Hypothalamus (tissue), 51 donors: ENCODE measurements at places on chromosomes 12 and 14.

GRCh38 chr12:12689647-12690300, 6.2 kb downstream of the GPR19 start:
- no peak for DNase-seq

DNA sequence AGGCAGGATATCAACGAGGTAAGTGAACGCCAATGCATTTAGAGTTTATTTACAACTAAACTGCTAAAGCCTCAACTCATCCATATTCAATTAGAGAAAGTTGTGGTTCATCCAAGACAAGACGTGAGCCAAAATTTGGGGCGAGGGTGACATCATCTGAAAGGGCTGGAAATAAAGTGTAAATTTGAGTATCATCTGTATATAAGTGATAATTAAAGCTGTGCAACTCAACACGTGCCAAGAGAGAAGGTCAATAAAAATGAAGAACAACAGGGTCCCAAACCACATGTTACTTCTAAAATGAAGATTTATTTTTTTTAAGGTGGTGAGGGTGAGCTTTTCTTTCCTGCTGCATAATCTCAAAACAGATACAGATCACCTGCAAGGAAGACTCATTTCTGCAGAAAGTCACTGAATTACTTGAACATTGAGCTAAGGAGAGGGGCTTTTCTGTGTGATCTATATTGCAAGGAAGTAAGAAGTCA, 203.6 kb downstream of the EFCAB11 start:
- DNase-seq = no peak

DNA sequence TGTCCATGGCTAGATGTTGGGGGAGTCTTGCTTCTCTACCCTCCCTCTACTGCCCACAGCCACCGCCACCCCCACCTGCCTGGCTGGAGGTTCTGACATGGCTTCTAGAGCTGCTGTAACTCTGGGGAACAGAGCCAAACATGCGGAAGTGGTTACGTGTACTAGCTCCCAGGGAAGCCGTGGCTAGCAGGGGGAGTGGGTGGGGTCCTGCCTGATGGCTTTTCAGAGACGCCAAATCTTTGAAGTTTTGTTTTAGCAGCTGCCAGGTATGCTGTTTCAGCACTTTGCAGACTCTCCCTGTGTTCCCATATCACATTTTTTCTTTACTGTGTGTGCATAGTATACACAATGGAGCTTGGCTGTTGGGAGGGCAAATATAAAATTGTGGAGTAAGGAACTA, 150.3 kb downstream of the TGFB3 start:
- DNase-seq = no peak

DNA sequence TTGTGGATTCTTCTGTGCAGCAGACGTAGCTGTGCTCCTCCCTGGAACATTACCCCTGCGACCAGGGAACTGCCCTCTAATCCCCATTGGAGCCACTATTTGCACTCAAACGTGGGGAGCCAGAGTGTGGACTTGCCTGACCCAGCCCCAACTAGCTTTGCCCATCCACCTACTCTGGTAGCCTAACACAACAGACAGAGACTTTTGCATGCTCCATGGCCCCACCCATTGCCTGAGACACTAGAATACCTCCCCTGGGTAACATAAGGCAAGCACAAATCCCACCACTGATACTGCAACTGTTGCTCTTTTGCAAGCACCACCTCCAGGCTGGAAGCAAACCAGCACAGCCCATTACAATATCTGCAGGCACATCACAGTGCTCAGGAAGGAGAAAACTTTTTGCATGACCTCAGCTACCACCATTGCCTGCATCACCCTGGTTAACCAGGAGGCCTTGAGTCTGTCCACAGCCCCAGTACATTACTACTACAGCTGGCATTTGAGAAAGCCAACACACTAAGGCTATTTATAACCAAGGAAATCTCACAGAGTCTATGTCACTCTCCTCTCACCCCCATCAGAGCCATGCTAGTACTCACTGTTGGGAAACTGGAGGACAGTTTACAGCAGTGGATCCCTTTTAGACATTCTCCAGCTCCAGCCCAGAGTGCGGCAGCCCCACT, 15.0 kb downstream of the CEP128 start:
- DNase-seq = no peak

DNA sequence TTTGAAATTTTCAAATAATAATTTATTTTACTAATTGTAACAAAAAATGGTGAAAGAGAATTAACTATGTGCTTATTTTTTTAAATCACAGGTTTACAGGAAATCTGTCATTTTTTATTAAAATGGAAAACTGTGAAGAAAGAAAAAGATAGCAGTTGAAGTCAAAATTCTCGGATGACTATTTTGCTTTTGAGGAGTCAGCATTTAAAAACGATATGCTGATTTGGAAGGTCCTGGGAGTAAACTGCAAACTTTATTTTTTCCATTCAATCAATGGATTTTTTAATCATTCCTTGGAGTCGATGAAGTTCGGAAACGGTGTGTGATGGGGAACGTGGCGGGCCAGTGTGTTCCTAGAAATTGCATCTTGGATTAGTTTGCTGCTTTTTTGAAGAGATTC, 258.9 kb upstream of the NAV3 start:
- DNase-seq = no peak

DNA sequence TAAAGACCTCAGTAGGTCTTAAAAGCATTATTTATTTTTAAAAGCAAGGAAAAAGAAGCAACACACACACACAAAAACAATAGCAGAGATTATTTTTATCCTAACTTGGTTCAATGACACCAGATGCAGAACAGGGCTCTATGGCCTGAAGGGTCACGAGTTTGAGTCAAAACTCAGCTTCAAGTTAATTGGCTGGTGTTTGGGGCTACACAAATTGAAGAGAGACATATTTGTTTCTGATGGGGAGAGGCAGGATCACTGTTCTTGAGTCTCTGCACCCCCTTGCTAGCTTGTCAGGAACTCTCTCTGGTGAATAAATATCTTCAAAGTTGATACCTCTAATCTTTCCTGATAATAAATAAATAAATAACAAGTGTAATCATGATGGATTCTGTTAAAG, 466.1 kb downstream of the PRKD1 start:
- no peak for DNase-seq

DNA sequence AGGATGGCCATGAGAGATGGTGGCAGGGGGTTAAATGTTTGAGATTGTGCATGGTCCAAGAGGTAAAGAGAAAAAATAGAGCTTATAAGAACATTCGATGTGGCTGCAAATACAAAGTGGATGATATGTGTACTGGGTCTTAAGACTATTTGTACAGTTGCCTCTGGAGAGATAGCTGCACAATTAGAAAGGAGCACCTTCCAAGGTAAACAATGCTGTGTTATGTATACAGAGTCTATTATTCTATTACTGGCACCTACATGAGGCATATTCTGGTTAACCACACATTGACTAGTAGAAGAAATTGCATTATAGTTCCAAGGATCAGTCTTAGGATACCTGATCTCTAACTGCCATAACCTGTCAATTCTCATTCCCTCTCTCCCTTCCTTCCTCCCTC, 238.0 kb upstream of the FOXN3 start:
- no peak for DNase-seq

DNA sequence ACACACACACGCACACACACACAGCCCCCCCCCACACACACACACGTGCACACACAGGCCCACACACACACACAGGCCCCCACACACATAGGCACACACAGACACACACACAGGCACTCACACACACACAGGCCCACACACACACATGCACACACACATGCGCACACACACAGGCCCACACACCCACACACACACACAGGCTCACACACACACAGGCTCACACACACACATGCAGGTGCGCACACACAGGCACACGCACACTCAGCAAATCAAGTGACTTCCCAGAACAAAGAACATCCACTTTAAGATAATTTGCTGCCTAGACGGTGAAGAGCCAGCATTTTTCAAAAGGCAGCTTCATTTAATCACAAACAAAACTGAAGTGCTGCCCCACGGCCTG, 78.5 kb upstream of the FBRSL1 start:
- no peak for DNase-seq

DNA sequence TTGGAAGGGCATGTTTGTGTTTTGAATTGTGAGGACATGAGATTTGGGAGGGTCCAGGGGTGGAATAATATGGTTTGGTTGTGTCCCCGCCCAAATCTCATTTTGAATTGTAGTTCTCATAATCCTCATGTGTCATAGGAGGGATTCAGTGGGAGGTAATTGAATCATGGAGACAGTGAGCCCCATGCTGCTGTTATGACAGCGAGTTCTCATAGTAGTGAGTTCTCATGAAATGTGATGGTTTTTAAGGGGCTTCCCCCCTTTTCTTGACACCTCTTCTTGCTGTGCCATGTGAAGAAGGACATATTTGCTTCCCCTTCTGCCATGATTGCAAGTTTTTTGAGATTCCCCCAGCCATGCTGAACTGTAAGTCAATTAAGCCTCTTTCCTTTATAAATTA, 260.0 kb downstream of the DUSP6 start:
- no peak for DNase-seq

DNA sequence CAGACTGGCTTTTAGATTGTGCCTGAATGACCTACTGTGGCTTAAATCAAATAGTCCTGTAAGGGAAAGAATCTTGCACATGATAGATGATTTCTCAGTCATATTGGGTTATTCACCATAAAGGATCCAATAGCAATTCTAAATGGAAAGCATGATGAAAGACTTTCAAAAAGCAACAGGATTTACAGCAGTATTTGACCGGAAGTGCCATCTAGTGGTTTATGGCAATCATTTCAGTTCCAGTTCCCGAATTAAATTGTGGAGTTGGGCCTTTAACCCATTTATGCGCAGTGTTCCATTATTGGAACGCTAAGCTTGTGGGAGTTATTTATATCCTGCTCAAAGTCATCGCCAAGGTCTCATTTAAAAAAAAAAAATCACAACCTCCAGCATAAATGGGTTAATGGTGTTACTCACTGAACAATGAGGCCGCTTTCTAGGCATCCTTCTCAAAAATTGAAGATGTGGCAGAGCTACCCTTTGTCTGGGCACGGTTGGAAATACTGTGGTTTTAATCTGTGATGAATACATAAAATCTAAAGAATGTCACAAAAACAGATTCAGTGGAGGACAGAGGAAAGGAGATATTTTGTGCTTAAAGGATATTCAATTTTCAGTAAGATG, 60.8 kb upstream of the REP15 start:
- DNase-seq = no peak

DNA sequence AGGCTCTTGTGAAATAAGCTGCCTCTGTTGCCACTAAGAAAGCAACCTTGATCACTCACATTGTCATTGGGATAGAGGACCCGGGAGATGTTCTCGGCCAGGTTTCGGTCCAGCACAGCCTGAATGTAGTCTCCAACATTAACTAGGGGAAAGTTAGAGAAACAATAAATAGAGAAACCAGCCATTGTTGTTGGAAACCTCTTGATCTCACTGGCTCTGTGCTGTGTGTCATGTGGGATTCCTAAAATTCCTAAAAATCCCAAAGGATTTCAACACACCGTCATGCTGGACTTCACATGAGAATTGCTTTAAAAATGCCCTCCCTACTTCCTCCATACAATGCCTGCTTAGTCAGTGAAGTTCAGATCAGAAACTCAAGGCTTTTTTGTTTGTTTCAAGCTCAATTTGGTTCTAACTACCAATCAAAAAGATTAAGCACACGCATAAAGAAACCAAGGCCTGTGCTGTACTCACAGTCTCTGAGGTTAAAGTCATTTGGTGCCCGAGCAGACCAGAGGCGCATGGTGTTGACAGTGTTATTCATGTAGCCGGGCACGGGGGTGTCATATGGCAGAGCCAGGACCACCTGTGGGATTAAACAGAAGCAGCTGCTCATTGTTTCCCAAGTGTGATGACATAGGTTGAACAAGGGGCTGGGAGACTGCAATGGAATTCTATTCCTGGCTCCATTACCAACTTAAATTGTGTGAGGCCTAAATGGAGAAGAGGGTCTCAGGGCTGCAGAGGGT, 23.6 kb downstream of the PYGL start:
- no peak for DNase-seq

DNA sequence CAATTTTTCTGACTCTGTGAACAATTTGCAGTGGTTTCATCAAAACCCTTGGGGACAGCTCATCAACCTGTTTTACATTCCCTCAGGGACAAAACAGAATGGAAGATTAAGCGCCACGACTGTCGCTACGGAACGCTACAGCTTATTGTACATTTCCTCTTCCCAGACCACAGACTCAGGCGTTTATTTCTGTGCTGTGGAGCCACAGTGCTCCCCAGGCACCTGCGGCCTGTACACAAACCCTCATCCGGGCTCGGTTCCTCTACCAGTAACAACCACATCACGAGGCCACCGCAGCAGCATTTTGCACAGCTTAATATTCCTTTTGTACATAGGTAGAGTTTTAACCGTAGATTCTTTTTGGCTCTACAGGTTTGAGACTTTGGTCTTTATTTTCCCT, 397.4 kb upstream of the OR4E1 start:
- no peak for DNase-seq

DNA sequence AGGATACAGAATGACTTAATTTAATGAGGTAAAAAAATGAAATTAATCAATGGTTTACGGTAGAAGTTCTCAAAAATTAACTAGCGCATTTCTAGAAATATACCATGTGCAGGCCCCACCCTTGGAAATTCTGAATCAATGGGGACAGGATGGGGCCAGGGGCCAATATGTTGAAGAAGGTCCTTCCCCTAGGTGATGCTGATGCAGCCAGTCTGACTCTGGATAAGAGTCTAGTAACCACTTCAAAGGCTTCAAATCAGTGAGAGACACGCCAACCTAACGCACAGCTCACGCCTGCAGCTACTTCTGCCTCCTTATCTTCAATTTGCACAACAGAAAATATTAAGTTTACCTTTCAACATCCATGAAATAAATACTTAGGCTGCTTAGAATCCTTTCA, 14.9 kb downstream of the GIT2 start:
- DNase-seq = no peak

DNA sequence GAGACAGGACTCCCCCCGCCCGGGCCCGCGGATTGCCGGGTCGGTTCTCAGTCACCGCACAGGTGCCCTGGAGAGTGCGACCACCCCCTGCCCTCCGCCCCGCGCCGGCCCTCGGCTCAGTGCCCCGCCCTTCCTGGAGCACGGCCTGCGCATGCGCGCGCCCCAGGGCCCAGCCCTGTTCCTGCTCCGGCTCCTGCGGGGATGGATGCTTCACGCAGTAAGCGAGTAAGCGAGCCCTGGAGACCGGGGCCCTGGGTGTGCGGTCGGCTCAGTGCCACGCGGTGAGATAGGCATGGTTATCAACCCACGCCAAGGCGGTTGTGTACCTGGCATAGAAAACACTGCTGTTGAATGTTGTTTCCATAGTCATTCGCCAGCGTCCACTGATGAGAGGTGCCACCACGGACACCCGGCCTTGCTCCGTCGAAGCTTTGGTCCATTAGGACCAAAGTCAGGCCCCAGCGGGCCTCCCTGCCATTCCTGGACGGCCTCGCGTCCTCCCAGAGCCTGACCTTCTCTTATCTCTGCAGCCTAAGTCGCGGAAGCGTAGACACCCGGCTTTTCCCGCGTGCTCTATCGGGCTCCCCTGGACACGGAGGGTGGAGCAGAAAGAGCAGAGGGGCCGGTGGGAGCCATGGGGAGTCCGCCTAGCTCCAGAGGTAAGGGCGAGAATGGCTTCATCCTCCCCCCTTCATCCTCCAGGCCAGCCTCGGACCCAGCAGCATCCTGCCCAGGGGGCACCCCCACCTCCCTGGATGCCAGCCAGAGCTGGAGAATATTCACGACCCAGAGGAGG, 90.6 kb downstream of the PAPOLA start:
- peak; percentile 16 for DNase-seq

GRCh38 chr14:22428700-22429291, 160.2 kb downstream of the DAD1 start:
- DNase-seq = no peak
